ENCODE measurements at places on chromosomes 1 and 21.
A peak's percentile ranks its signal among the peaks of the same experiment; 100 is the strongest.

- DNase-seq: no peak
Measured at GRCh38 chr1:62585469-62586155, 11.7 kb upstream of the ANGPTL3 start.

DNA sequence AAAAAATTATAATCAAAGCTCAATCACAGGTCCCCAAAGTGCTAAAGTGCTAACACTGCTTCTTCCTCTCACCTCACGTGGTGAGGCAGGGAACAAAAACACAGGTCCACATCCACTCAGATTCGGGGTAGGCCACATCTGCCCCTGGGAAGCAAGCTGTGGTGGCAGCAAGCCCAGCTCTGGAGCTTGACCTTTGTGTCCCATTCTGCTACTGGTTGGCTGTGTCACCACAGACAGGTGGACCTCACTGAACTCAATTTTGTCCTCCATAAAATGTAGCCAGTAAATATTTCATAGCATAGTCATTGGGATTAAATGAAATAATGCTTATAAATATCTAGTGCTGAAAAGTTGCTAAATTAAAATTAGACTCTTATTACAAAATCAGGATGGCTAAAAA, 8.5 kb downstream of the AZIN2 start:
- DNase-seq: no peak

GRCh38 chr21:28867401-28867800, 125.3 kb downstream of the LTN1 start:
- DNase-seq: no peak

DNA sequence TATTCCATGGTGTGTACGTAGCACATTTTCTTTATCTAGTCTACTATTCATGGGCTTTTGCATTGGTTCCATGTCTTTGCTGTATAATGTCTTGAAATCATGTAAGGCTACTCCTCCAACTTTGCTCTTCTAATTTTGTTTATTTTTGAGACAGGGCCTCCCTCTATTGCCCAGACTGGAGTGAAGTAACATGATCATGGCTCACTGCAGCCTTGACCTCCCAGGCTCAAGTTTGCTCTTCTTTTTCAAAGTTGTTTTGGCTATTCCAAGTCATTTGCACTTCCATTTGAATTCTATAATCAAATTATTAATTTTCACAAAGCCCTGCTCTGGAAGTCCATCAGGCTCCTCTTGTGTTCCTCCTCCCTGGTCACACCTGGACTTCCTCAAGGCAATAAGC, 90.2 kb upstream of the SGIP1 start:
- DNase-seq: no peak

- DNase-seq: no peak
Measured at GRCh38 chr1:238619652-238620051, 728.9 kb upstream of the ZP4 start.

DNA sequence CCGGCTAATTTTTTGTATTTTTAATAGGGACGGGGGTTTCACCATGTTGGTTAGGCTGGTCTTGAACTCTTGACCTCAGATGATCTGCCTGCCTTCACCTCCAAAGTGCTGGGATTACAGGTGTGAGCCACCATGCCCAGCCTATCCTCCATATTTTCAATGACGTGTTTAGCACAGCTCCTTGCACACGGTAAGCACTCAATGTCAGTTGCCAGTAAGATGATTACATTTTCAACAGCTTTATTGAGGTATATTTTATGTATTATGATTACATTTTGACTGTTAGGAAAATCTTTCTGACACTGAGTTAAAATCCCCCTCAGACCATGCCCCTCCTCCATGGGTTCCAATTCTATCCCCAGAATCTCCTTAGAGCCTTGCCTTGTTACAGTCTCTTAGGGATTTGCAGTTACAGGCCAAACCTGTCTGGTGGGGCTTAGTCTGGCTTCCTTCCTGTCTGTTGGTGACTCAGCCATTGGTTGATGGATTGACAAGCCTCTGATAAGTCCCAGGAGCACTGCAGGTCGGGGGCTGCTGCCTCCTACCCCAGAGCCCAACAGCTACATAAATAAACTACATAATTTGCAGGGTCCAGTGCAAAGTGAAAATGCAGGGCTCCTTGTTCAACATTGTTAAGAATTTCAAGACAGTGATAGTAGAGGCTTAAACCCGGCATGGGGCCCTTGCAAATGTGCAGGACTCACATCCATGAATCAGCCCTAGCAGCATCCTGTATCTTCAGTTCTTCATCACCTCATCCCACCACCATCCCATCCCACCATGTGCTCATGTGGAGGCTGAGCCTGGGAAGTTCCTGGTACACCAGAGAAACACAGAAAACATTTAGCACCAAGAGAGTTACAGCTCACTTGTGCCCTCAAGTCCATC, 23.4 kb downstream of the COA7 start:
- DNase-seq: peak; percentile 12
